ENCODE measurements at places on chromosomes 5 and 9.

DNA sequence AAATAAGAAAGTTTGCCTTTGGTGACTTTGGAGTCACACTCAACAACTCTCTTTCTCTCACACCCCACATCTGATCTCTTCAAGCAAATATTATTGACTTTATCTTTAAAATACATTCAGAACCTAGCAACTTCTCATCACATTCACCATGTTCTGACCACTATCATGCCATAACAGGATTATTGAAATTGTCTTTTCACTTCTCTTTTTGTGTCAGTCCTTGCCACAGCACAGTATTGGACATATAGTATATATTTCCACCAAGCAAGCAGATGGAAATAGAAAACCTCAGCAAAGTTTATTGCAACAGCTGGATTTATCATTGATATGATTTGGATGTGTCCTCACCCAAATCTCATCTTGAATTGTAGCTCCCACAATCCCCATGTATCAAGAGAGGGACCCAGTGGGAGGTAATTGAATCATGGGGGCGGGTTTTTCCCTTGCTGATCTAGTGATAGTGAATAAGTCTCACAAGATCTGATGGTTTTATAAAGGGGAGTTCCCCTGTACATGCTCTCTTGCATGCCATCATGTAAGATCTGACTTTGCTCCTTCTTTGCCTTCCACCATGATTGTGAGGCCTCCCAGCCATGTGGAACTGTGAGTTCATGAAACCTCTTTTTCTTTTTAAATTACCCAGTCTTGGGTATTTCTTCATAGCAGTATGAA is 26.9 kb upstream of the ITGA1 start:
- DNase-seq = no peak

DNA sequence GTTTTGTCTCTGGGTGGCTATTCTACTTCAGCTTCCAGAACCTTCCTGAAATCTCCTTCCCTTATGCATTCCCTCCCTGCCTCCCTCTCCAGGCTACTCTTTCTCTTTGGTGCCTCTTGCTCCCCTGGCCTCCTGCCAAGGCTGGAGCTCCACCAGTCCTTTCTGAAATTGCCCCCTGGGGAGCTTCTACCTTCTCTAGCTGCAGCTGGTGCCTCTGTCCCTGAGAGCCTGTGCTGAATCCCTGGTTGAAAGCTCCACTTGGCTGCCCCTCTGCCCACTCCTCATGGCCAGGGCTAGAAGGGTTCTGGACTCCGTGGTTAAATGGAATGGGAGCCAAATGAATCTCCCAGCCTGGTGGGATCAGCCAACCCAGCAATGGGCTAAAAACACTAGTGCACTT is 80.1 kb downstream of the COL15A1 start:
- peak; percentile 23 for DNase-seq

GRCh38 chr9:75123696-75124095 is 35.4 kb downstream of the OSTF1 start:
- DNase-seq = no peak

DNA sequence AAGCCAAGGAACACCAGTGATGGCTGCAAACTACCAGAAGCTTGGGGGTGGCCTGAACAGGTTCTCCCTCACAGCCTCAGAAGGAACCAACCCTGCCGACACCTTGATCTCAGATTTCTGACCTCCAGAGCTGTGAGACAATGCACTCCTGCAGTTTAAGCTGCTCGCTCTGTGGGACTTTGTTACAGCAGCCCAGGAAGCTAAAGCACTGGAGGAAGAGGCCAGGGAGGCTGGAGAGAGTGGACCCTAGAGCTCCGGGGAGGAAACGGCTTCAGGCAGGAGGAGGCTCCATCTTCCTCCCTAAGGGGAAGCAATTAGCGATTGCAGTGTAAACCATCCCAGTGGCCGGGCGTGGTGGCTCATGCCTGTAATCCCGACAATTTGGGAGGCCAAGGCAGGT is 25.1 kb downstream of the BARX1 start:
- no peak for DNase-seq

- no peak for DNase-seq
Measured at GRCh38 chr9:77019236-77019925, at the start of gene FOXB2. FOXB2 (plus strand) TSS chr9:77019655; CDS start chr9:77019655, 0 bp downstream.

DNA sequence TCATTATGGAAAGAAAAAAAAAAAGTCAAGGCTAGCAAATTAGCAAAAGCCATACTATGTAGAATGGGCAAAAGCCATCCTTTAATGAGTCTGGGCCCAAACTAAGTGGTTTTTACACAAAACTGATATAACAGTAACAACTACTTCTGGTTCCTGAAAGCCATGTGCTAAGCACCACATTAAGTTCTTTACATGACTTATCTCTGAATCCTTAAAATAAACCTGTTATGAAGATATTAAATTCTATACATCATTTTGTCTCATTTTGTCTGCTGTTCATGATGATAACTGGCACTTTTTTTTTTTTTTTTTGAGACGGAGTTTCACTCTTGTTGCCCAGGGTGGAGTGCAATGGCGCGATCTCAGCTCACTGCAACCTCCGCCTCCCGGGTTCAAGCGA is 5.0 kb downstream of the FNIP1 start:
- DNase-seq = no peak

GRCh38 chr9:127451858-127452656 is 747 bp downstream of the LRSAM1 start:
- peak; percentile 62 for DNase-seq

GRCh38 chr5:147645197-147645596 is 135.3 kb upstream of the DPYSL3 start:
- DNase-seq = no peak

DNA sequence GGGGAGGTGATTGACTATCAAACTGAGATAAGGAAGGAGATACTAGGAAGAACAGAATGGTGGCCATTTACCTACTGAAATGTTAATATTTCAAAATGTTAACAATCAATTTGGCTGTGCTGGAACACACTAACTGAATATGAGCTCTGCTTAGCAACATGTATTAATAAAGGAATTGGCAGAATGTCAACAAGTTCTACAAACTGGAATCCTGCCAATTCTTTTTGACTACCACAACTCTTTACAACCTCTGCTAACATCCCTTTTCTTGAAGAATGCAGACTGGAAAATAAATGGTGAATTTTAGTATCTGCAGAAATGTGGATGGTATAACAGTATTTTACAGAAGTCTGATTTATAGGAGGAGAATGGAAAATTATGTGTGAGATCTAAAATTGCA is 446.4 kb downstream of the ISL1 start:
- no peak for DNase-seq

DNA sequence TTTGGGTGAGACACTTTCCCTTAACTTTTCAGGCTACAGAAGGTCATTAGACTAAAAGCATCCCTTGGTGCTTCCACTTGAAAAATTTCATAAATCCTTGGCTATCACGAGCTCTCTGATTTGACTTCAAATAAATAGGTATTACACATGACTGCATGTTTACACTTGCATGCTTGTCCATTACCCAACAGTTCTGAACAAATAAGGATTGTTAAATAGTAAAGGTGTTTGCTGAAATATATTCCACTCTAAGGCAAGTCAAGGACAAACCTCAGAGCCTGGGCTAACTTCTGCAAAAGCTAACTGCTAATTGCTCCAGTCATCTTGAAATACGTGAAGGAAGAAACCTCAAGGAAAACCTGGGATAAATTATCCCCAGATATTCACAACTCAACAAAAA is 14.5 kb downstream of the FBXW2 start:
- DNase-seq = no peak

DNA sequence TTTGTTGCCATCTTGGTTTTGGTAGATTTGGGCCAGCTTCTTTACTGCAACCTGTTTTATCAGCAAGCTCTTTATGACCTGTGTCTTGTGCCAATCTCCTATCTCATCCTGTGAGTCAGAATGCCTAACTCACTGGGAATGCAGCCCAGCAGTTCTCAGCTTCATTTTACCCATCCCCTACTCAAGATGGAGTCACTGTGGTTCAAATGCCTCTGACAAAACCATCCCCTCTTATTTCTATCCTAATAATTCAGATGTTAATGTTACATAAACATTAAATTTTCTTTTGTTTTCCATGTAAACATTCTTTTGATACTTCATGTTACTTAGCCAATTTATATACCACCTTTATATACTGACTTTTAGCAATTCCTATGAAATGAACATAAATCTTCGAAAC is 746.3 kb downstream of the CDH18 start:
- no peak for DNase-seq

DNA sequence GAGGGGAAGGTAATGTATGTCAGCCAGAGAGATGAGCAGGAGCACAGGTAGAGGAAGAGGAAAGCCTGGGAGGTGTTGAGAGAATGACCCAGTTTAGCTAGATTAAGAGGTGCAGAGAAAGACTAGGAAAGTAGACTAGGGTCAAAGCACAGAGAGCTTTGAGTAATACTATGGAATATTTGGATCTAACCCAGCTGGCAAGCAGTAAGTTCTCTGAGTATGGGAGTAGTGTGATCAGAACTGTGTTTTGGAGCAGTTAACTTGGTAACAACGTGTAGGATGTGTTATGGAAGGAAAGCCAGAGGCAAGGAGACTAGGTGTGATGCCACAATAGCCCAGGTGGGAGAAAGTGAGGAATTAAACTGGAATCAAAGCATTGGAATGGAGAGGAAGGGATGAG is 84.9 kb upstream of the PTGER4 start:
- no peak for DNase-seq

GRCh38 chr9:9108641-9109040 is 1309.1 kb upstream of the DMAC1 start:
- DNase-seq = no peak

DNA sequence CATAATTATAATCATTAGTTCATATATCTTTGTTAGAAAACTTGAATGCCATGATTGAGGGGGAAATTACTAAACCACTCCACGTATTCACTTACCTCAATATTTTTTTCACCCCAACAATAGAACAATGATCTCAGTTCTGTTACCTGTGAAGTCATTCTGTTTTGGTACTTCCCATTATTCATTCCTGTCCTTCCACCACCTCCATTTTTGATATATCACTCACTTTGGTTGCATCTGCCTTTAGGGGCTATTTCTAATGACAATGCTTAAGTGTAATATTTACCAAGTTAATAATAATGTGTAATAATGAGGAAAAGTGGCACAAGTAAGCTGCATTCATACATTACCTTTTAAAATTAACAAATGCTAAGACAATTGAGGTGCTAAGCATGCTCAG is 218.4 kb downstream of the SPATA31D1 start:
- no peak for DNase-seq

- DNase-seq = no peak
Measured at GRCh38 chr9:95605101-95605500, 88.3 kb upstream of the PTCH1 start.

GRCh38 chr5:150052956-150053712 is 33.2 kb downstream of the CSF1R start:
- DNase-seq = no peak

GRCh38 chr5:143077453-143078103 is 307.4 kb downstream of the ARHGAP26 start:
- DNase-seq = no peak

DNA sequence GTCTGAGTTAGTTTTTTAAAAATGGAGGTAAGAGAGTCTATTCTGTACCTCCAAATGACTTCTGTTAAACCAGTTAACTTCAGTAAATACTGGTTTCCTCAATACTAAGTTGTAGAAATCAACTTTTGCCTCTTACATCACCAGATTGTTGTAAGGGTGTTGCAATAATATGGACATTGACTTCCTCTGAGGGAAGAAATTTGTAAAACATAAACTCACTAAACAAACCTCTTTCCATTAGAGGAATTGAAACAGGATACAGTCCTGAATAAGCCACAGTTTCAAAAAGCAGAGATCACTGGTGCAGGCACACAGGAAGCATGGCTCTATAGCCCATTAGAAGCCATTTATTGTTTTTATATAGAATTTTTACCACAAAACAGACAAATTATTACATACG is 32.7 kb upstream of the SLCO6A1 start:
- DNase-seq = no peak

DNA sequence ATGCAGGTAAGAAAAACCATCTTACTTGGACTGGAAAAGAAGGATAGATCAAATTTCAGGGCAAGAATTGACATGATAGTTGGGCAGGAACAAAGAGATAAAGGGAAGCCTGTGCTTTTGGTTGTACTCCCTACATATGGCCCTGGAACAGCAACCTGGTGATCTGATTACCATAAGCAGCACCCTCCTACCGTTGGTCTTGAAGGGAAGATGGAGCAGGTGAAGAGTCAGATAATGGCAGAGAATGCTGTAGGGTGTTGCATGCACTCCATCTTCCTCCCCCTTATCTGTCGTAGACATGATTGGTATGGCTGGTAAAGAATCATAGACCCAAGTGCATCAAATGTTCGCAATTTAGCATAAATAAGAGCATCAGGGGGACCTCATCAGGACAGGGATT is 4.7 kb downstream of the IRGM start:
- no peak for DNase-seq

GRCh38 chr5:142861011-142861410 is 90.8 kb downstream of the ARHGAP26 start:
- no peak for DNase-seq

- DNase-seq = no peak
Measured at GRCh38 chr9:4196376-4196775, 103.5 kb downstream of the GLIS3 start.

GRCh38 chr5:111691914-111692313 is 65.1 kb downstream of the NREP start:
- DNase-seq = no peak

- no peak for DNase-seq
Measured at GRCh38 chr9:120779227-120779626, 14.0 kb downstream of the FBXW2 start.

GRCh38 chr5:21646469-21646868 is 1206.7 kb downstream of the CDH12 start:
- DNase-seq = no peak

- no peak for DNase-seq
Measured at GRCh38 chr5:154117050-154117449, 73.5 kb upstream of the GALNT10 start.

GRCh38 chr5:125343015-125343414 is 596.6 kb upstream of the ZNF608 start:
- no peak for DNase-seq

- DNase-seq = no peak
Measured at GRCh38 chr9:71780953-71781352, 12.6 kb upstream of the CEMIP2 start.

DNA sequence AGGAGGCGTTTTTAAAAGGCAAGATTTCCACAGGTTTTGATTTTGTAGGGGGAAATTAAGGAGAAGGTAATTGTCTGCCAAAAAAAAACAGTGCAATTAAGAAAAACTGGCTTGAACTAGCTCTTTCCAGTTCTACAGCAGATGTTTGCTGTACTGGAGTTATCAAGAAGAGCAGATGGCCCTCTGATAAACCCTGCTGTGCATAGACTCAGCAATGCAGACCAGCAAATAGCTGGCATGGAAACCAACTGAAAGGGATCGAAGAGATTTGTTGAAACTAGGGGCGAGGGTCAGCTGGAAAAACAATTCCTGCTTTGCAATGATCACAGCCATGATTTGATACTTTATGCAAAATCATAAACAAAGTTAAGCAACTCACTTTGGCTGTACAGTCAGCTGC is 17.8 kb upstream of the BHMT start:
- peak; percentile 62 for DNase-seq
